Stimulated activated CD8-positive, alpha-beta memory T cell treated with anti-CD3 and anti-CD28 coated beads, Interleukin-15, amount 100 ng/mL, for 4 hours (primary cell): ENCODE measurements at places on chromosomes 7 and 10.

- DNase-seq: no peak
These were observed 227.8 kb downstream of the CELF2 start for GRCh38 chr10:11245510-11245909.

DNA sequence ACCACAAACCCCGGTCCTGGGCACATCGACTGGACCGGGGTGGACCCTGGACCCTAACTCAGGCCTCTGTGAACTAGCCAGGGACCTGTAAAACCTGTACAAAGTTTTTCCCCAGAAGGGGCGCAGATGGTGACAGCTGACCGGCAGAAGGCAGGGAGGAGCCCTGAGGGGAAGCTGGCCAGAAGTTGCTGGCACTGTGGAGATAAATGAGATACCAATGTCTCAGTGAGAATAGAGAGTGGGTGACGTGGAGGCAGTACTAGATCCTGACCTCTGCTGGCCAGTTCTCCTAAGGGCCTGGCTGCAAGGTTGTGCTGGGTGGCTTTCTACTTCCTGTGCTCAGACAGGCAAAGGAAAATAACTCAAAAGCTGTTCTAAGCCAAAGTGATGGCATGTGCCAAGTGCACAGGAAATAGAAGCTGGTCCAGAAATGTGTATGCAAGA is 10.6 kb upstream of the TSPAN14 start:
- no peak for DNase-seq

GRCh38 chr10:94210440-94211168 is 152.1 kb downstream of the NOC3L start:
- no peak for DNase-seq

DNA sequence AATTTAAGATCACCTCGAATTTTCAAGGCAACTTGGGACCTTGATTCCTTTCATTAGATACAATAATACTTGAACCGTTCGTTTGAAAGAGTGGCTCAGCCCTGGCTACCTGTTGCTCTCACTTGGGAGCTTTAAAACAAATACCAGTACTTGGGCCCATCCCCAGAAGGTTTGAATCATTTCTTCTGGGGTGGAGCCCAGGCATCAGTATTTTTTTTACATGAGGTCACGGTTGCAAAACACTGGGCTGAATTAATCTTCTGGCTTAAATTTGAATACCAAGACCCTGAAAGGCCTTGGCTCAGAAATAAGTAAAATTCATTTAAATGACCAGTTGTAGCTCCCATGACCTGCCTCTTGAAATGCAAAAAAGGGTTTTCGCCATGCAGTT is 214.9 kb downstream of the CREB5 start:
- DNase-seq: no peak
